GM12878 (cell line): ENCODE measurements at places on chromosomes 4 and X.

- no peak for DNase-seq
Observed at GRCh38 chrX:27241981-27242380, 221.2 kb downstream of the PPP4R3C start.

DNA sequence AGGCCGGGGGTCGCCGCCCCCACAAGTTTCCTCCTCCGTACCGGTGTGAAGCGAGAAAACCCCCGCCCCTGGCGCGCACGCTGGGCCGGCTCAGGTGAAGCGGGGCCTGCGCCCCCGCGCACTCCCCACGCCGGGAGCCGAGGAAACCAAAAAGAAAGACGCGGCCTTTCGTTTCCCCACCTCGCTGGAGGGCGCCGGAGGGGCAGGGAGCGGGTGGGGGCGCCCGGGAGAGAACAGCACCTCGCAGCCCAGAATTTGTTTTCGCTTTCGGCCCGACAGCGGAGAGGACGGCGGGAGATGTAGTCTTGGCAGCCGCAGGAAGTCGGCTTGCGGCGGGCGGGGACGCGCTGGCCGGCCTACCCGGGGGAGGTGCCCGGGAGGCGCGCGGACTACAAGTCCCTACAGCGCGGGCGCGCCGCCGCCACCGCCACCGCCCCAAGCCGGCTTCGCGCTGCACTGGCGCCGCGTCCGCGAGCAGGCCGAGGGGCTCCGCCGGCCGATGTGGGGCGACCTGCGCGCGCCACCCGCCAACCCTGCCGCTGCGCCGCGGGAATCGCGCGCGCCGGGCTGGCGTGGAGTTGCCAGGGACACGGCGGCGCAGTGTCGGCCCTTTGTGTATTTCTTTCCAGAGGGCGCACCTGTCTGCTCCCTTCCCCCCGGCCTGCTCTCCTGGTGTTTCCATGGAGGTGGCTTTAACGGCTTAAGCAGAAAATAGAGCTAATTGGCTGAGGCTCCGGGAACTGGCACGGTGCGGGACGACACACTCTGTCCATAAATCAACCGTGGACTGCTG lies at the start of gene OTUD4:
OTUD4 (minus strand) TSS at position 292 of the 793 bp plus-strand sequence. CDS start 616 bp downstream, outside the sequence.
- DNase-seq, result peak; percentile 79

- DNase-seq, result no peak
Observed at GRCh38 chr4:20259707-20260106, 8.0 kb downstream of the SLIT2 start.

- no peak for DNase-seq
Observed at GRCh38 chr4:182062458-182062857, 180.7 kb upstream of the TENM3 start.

DNA sequence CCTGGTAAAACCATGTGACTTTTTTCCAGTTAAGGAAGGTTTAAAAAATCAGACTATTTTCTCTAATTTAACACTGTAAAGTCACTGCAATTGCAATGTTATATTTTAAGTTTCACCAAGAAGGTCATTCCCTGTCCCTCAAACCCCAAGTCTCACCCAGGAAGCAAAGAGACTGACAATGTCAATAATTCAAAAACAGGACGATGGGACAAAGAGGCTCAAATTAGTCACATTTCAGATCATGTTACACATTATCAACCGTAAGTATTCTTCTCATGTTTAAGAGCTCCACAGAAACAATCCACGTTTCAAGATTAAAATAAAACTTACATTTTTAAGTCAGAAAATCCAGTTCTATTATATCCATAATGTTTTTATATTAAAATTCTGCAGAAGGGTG lies 13.2 kb downstream of the SHISA3 start:
- DNase-seq, result no peak

GRCh38 chrX:16903274-16904022 lies 33.3 kb upstream of the RBBP7 start:
- DNase-seq, result peak; percentile 15

DNA sequence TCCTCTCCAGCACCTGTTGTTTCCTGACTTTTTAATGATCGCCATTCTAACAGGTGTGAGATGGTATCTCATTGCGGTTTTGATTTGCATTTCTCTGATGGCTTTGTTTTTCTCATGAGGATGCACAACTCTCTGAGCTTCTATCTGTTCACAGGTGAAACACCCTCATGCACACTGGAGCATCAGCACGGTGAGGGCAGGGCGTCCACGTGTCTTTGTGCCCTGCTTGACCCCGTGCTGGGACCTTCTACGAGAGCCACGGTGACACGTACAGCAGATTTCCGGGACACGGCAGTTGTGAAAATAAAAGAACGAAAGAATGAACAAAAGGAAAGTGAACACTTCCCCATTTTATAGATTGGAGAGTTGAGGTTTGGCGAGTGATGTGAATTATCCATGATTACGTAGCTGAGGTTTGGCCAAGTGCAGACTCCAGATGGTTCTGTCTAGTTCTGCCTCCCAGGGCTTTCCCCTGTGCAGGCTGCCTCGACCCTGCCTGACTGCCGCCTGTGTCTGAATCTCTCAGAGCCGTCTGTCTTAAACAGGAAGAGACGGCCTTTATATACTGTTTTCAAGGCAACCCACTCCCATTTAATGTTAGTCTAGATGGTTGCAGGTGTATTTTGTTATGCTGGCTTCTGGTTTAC lies 67.8 kb upstream of the SORBS2 start:
- no peak for DNase-seq

DNA sequence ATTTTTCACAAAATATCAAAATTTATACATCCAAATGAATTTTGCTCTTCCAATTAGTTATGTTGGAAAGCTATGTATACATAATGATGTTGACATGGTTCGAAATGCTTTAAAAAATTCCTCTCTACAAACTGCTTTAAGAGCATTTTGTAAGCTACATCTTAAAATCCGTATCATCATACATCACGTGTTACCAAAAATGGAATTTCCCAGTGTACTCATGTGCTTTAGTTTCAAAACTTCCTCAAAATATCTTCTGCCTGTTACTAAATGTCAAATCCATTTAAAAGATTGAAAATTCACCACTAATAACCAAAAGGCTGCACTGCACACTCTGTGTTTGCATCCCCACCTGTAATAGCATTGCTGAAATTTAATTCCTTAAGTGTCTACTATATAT lies 87.9 kb downstream of the WDFY3 start:
- DNase-seq, result no peak

GRCh38 chr4:11746734-11747133 lies 318.0 kb upstream of the HS3ST1 start:
- no peak for DNase-seq

- no peak for DNase-seq
Observed at GRCh38 chr4:26858947-26859401, 1.7 kb upstream of the STIM2 start.

DNA sequence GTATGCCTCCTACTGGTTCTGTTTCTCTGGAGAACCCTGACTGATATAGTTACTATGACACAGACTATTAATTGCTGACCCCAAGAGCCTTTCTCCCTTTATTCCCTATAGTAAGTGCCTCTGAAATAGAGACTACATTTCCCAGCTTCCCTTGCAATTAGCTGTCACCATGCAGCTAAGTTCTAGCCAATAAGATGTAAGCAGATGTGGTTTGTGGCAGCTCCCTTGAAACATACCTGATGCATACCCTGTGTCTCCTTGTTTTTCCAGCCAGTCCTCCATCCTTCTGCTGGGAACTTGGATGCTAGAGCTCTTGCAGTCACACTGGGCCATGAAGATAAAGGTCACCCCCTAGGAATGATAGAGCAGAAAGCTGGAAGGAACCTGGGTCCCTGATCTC lies 9.7 kb upstream of the TMEM165 start:
- no peak for DNase-seq

GRCh38 chrX:45372151-45372550 lies 171.5 kb upstream of the DIPK2B start:
- DNase-seq, result no peak

- DNase-seq, result no peak
Observed at GRCh38 chrX:12610079-12610478, 181.1 kb upstream of the PRPS2 start.

- no peak for DNase-seq
Observed at GRCh38 chr4:89598602-89599001, 238.4 kb downstream of the SNCA start.

GRCh38 chrX:23885803-23886202 lies 21.9 kb downstream of the APOO start:
- DNase-seq, result no peak

DNA sequence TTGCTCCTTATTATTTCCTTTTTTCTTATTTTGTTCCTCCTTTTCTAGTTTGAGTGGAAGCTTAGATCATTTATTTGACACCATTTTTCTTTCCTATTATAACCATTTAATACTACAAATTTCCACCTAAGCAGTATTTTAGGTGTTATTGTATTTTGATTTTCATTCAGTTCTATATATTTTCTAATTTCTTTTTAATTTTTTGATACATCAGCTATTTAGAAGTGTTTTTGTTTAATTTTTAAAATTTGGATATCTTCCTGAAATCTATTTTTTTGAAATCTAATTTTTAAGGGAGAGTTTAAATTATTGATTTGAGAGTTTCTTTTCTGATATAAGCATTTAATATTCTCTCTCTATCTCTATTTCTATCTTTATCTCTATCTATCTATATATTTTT lies 108.1 kb downstream of the LARP1B start:
- no peak for DNase-seq

GRCh38 chr4:123747016-123747415 lies 350.4 kb downstream of the SPRY1 start:
- DNase-seq, result no peak

DNA sequence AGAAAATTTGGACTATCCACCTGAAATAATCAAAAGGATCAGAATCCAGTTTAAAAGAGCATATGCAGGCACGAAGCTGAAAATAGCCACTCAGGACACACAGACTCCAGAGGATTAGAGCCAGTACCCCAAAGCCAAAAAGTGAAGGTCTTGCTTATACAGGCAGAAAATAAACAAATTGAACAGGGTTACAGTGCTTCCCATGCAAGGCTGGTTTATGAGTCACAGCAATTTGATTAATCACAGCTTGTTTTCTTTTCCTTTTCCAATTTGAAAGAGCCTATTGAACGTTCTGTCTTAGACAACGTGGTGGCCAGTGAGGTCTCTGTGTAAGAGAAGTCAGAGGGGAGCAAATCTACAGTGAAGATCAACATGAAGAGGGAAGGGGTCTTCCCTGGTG lies 10.2 kb downstream of the HGFAC start:
- DNase-seq, result no peak

DNA sequence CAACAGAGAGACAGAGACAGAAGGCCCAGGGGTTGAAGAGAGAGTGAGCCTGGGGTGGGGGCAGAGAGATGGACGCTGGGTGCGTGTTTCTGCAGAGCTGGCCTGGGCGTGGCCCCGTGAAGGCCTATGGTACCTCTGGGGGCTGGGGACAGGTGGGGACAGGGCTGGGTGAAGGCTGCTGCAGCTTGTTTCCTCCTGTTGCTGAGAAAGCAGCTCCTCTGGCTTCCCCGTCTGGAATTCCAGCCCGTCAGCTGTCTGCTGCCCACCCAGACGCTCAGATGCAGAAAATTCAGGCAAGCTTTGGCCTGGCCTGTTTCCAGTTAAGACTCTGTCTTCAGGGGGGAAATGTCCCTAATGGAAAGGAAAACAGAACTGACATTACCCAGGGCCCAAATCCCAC lies 76.8 kb upstream of the PSAPL1 start:
- DNase-seq, result no peak

GRCh38 chrX:69207216-69207615 lies 42.0 kb upstream of the PJA1 start:
- no peak for DNase-seq

DNA sequence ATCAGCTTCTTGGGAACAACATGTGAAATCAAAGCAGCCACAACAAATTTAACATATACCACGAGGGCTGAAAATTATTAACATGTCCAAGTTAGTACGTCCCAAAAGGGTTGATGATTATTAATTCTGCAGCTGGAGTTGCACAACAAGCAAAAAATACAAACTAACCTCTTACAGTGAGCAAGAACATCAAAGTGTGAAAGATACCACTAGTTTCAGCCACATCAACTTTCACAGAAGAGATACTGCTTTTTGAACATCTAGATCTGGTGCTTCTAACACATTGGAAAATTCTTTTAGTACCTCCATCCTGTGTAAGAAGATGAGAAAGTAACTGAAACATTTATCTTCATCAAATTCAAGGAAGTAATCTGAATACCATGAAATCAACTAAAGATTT lies 334.1 kb downstream of the PCDH7 start:
- DNase-seq, result no peak

GRCh38 chr4:1987296-1987695 lies 21.5 kb downstream of the NELFA start:
- no peak for DNase-seq

DNA sequence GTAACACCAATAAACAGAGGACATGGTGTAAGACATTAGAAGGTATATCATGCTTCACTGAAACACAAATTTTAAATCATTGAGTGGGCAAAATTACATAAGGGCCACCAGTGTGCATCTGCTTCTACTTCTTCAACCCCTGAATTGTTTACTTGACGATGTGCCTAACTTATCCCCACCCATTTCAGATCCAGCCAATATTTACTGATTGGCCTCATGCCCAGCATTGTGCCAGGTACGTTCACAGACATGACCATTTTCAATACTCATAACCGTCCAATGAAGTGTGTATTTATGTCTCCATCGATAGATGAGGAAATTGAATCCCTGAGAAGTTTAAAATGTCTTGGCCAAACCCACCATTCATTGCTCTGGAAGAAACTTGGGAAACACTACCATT lies 208.3 kb upstream of the MID1 start:
- no peak for DNase-seq

DNA sequence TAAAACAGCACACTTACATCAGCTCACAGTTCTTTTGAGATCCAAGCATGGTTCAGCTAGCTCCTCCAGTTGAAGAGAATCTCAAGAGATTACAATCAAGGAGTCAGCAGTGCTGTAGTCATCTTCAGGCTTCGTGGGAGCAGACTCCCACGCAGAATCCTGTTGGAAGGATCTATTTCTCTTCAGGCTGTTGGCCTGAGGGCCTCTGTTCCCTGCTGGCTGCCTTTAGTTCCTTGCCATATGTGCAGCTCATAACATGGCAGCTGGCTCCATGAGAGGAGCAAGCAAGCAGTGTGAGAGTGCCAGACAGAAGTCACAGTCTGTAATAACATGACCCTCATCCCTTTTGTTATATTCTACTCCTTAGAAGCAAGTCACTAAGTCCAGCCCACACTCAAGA lies 168.6 kb downstream of the COX18 start:
- DNase-seq, result no peak

- no peak for DNase-seq
Observed at GRCh38 chr4:104365618-104366017, 129.1 kb downstream of the CXXC4 start.

DNA sequence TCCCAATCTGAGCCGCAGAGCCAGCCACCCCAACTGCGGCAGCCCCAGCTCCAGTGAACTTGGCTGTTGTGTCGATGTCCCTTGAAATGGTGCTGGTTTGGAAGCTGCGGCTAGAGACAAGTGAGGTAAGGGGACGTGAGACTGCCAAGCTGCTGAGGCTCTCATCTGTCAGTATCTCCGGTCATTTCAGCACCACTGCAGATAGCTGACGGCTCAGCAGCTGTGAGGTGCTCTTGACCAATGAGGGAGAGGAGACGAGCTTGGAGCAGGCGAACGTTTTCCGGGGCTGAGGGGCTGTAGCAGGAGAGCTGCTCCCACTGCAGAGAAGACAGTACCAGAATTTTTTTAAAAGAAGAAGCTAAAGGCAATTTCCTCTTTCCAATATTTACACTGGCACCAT lies 175.5 kb upstream of the CASK start:
- DNase-seq, result no peak

- DNase-seq, result no peak
Observed at GRCh38 chr4:89298788-89299152, 8.8 kb downstream of the GPRIN3 start.

GRCh38 chrX:24149351-24150050 lies at the start of gene ZFX:
Gene ZFX, plus strand, starts transcription at chrX:24149729. Its CDS starts 23,014 bp downstream, at chrX:24172743.
- DNase-seq, result no peak
